ENCODE measurements at places on chromosomes 2 and 18.

DNA sequence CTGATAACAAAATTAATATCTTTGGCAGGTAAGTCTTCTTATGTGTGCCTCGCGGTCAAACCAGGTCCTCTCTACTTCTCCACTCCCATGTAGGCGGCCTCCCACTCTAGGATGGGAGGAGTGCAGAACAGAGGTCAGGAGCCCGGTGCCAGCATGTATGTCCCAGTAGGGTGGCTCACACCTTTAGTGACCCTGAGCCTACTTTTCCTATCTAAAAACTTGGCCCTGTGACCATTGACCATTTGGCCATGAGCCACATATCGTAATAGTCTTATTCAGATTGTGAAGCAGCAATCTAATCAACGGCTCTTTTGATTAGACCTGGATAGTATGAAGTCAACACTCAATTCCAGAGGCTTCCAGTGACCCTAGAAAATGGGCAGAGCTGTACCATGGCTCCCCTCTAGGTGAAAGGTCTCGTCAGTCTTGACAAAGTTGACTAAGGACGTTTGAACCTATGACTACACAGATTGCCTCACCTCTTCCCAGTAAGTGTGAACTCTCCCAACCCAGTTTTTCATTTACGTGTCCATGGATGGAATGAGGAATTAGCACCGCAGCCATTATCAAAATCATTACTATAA is 17.1 kb upstream of the FABP1 start:
- DNase-seq, result no peak

DNA sequence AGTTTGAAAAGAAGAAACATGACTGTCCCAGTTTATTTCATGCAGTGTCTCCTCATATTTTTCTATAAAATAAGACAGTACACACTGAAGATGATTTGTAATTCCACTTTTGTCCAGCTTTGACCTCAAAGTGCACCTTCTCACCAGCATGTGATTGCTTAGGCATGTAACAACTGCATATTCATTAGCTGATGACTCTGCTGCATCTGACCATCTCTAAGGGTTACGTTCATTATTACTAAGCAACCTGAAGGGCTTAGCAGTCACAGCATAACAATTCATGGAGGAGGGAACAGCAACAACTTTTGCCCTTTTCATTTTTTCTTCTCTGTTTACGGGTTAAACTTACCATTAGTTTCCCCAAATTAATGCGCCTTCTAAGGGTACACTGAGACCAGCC is 330.6 kb upstream of the PIK3C3 start:
- no peak for DNase-seq

DNA sequence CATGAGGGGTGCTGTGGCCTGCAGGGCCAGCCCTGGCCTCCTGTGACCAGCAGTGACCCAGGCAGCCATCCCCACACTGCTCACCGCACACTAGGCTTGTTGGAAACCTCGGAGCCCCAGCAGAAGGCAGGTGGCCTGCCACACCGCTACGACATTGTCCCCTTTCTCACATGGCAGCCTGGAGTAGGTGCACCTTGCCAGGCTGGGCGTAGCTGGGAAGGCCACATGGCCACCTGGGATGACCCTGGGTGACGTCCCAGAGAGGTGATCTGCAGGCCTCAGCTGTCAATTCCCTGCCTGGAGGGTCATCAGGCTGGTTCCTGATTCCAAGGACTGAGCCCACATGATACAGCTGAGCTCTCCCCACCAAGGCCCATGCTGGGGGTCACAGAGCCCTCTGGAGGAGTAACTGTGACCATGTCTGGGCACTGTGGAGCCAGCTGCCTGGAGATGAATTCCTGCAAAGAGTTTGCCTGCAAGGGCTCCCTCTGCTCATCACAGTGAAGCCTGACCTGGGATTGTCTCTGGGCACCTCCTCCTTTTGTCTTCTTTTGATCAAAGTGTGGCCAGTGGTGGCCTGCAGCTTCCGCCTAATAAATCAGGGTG is 119.6 kb upstream of the OTOS start:
- DNase-seq, result no peak

GRCh38 chr2:133570542-133570941 is 2.3 kb upstream of the NCKAP5 start:
- DNase-seq, result no peak

- DNase-seq, result no peak
Measured at GRCh38 chr2:150167711-150168110, 319.8 kb downstream of the RND3 start.

DNA sequence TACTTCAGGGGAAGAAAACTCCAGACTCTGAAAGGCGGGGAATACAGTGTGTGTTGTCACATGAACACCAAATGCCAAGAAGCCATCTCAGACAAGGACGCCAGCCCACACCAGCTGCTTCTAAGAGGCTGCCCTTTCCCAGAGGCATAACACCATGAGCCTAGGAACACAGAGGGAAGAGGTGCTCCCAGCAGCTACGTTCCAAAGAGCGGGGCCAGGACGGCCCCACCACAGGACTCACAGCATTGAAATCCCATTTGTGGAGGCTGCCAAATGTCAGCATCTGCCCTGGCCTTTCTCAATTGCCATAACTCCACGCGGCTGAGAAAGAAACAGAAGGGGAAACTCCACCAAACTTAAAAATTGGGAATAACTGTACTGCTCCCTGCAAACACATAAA is 20.1 kb upstream of the ID2 start:
- DNase-seq, result no peak

GRCh38 chr2:86487062-86487461 is 45.9 kb downstream of the KDM3A start:
- DNase-seq, result no peak

DNA sequence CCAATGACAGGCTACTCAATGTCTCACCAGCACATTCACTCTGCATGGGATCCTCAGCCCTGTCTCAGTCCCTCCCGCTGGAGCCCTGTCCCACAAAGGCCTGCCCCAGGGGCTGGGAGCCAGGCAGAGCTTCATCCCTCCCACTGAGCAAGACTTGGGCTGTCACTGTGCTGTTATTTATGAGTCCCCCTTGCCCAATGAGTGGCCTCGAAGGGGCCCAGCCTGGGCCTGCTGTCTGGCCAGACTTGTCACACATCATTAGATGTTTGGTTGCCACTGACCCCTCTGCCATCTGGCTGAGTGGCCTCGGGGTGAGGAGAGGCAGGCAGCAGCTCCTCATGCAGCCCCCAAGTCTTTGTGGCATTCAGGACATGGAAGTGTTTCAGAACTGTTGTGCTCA is 330.6 kb upstream of the SKOR2 start:
- no peak for DNase-seq

DNA sequence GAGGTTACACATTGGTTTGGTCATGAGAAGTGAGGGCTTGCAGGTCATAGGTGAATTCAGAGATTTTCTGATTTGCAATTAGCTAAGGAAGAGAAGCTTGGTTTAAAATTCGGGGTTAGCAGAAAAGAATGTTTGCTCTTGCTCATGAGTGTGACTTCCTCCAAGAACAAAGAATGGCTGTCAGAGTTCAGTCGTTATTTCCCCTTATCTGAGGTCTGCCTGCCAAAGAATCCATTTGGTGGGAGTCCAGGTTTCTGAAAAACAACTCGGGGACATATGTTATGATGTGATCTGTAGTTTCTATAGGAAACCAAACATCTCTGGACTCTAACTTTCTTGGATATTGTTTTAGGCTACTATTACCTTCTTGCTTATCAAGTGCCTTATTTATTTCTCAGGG is 3.2 kb upstream of the UGT1A6 start:
- no peak for DNase-seq

- DNase-seq, result no peak
Measured at GRCh38 chr2:229857634-229858033, 64.2 kb downstream of the TRIP12 start.

- DNase-seq, result no peak
Measured at GRCh38 chr2:203688798-203689197, 17.6 kb upstream of the CD28 start.

DNA sequence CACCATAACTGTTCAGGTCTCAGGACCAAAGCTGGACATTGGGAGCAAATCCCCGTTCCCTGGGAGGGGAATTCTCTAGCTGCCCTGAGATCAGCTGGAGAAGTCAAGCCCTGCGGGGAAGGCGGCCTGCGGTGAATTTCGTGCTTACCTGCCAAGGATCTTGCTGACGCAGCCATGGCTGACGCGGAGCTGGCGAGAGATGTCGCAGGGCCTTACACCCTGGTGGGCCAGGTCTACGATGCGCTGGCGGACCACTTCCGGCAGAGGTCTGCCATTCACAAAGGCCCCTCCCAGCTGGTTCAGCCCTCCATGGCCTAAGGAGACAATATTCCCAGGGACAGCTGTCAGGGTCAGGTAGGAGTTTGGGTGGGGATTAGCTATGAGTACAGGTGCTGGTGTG is 32.1 kb downstream of the PAX8 start:
- DNase-seq, result no peak

DNA sequence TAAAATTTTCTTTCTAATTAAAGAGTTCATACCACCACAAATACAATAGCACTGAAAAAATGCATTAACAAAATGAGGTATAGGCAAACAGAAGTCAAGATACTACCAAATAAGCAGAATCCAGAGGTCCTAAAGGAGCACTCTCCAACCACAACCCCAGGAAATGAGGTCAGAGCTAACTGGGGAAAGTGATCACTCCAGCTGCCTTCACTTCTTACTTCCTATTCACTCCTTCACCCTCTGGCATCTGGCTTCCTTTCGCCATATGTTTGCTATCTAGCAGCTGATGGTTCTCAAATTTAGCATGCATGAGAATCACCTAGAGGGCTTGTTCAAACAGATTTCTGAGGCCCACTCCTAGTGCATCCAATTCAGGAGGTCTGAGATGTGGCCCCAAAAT is 212.6 kb upstream of the ACVR2A start:
- DNase-seq, result no peak
